ENCODE measurements at places on chromosomes 11 and 22.

- H3K4me3 ChIP-seq = no peak overlapping the region
- H3K27me3 ChIP-seq = peaks cover 97% of the 10 kb centered on the region
- H3K36me3 ChIP-seq = no peaks in the 10 kb centered on the region
- no peaks in the 10 kb centered on the region for H3K4me1 ChIP-seq
Measured at GRCh38 chr22:37428649-37429586, 1.6 kb upstream of the ELFN2 start.

DNA sequence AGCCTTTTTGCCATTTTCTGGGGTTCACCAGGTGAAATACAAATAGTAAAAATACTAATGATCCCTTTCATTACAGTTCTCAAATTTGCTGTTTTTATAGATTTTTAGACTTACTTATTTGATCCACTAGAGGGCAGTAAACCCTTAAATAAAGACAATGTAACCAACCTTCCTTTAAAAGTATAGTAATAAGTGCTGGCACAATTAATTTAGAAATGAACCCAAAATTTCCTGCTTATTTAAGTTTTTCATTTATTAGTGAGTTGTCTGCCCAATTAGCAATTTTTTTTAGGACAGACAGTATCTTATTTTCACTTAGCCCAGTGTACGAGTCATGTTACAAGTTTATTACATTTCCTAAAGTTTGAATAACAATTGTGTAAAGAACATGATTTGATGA, 4.7 kb downstream of the DDIAS start:
- H3K4me3 ChIP-seq = no peak overlapping the region
- H3K27me3 ChIP-seq = no peaks in the 10 kb centered on the region
- peak; percentile 54 for DNase-seq
- no peaks in the 10 kb centered on the region for H3K36me3 ChIP-seq
- H3K27ac ChIP-seq = no peak overlapping the region

DNA sequence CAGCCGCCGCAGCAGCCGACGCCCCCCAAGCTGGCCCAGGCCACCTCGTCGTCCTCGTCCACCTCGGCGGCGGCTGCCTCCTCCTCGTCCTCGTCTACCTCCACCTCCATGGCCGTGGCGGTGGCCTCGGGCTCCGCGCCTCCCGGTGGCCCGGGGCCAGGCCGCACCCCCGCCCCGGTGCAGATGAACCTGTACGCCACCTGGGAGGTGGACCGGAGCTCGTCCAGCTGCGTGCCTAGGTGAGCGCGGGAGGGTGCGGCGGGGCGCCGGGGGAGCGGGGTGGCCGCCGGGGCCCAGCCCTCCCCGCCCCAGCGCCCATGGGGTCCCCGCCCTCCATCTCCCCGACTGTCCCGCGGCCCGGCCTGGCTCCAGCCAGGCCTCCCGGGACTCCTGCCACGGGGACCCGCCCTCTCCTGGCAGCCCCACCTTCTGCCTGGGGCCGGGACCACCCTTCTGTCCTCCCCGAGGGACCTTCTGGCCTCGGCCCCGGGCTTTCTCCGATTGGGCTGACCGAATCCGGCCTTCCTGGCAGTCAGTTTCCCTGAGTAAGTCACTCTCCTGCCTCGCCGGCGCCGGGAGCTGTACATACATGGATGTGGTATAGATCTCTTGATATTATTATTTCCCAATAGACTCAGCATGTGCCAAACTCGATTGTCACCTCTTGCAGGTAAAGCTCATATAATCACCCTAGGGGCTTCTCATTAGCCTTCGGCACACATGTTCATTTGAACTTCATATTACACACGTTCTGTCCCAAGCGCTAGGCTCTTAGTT, 720 bp downstream of the PACS1 start:
- no peak overlapping the region for H3K27ac ChIP-seq
- H3K36me3 ChIP-seq = no peaks in the 10 kb centered on the region
- H3K4me3 ChIP-seq = peak overlapping the region; percentile 75
- peaks cover 38% of the 10 kb centered on the region for H3K4me1 ChIP-seq
- H3K27me3 ChIP-seq = no peaks in the 10 kb centered on the region

- no peak overlapping the region for H3K4me3 ChIP-seq
- no peak for DNase-seq
- no peaks in the 10 kb centered on the region for H3K27me3 ChIP-seq
- no peak overlapping the region for H3K27ac ChIP-seq
Measured at GRCh38 chr11:100445231-100445735, 241.8 kb upstream of the ARHGAP42 start.

- no peaks in the 10 kb centered on the region for H3K4me1 ChIP-seq
- no peaks in the 10 kb centered on the region for H3K27me3 ChIP-seq
- no peak overlapping the region for H3K4me3 ChIP-seq
- no peaks in the 10 kb centered on the region for H3K36me3 ChIP-seq
- H3K27ac ChIP-seq = no peak overlapping the region
Measured at GRCh38 chr11:100003985-100004384, 683.1 kb upstream of the ARHGAP42 start.

GRCh38 chr11:72584293-72584938, 89.8 kb downstream of the PDE2A start:
- H3K4me3 ChIP-seq = no peak overlapping the region
- no peak for DNase-seq
- H3K27ac ChIP-seq = no peak overlapping the region

- no peaks in the 10 kb centered on the region for H3K36me3 ChIP-seq
- H3K27ac ChIP-seq = no peak overlapping the region
- DNase-seq = no peak
Measured at GRCh38 chr22:35616043-35616442, 1.1 kb downstream of the MB start.

DNA sequence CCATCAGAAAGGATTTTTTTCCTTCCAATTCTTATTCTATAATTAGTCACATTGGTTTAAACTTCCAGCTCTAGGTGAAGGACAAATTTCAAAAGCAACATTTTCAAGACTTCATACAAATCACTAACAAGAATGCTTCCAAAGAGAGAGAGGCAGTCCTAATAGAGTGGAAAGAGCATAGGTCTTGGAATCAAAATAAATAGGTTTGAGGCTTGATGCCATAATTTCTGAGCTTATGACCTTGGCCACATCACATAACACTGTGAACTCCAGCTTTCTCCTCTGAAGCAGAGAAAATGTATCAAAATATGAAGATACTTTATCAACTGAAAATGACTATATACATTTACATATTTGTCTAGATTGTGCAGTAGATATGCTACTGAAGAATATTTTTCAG, 246.8 kb downstream of the GRM5 start:
- no peaks in the 10 kb centered on the region for H3K36me3 ChIP-seq
- no peak for DNase-seq
- H3K27ac ChIP-seq = no peak overlapping the region
- no peaks in the 10 kb centered on the region for H3K4me1 ChIP-seq
- no peaks in the 10 kb centered on the region for H3K27me3 ChIP-seq

GRCh38 chr11:19294444-19294843, 53.7 kb upstream of the E2F8 start:
- H3K4me3 ChIP-seq = no peak overlapping the region
- H3K36me3 ChIP-seq = no peaks in the 10 kb centered on the region
- DNase-seq = no peak
- H3K27ac ChIP-seq = no peak overlapping the region
- no peaks in the 10 kb centered on the region for H3K4me1 ChIP-seq

GRCh38 chr22:50105208-50106100, 15.6 kb downstream of the MOV10L1 start:
- H3K27me3 ChIP-seq = 0 out of 2 replicates have a peak, but pooled peaks cover 2% of the 10 kb centered on the region
- DNase-seq = peak; percentile 91
- H3K4me3 ChIP-seq = peak overlapping the region; percentile 39
- H3K36me3 ChIP-seq = no peaks in the 10 kb centered on the region
- H3K4me1 ChIP-seq = peaks cover 21% of the 10 kb centered on the region
- peak overlapping the region; percentile 53 for H3K27ac ChIP-seq

DNA sequence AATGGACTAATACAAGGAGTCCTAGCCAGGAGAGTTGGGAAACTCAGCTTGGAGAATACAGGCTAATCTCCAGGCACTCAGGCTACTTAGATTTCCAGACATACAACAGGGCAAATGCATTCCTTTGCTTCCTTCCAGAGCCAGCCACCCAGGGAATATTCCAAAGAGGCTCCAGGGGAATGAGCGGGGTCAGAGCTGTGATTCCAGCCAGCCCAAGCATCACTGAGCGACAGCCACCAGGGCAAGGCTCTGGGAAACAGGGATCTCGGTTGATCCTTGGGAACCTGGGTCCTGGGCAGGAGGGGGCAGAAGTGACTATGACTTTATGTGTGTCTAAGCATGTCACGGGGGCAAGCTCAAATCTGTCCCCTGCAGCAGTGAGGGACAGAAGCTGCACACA, 112.3 kb upstream of the LMO1 start:
- DNase-seq = no peak
- H3K36me3 ChIP-seq = no peaks in the 10 kb centered on the region
- H3K4me1 ChIP-seq = no peaks in the 10 kb centered on the region
- no peak overlapping the region for H3K4me3 ChIP-seq
- no peak overlapping the region for H3K27ac ChIP-seq

DNA sequence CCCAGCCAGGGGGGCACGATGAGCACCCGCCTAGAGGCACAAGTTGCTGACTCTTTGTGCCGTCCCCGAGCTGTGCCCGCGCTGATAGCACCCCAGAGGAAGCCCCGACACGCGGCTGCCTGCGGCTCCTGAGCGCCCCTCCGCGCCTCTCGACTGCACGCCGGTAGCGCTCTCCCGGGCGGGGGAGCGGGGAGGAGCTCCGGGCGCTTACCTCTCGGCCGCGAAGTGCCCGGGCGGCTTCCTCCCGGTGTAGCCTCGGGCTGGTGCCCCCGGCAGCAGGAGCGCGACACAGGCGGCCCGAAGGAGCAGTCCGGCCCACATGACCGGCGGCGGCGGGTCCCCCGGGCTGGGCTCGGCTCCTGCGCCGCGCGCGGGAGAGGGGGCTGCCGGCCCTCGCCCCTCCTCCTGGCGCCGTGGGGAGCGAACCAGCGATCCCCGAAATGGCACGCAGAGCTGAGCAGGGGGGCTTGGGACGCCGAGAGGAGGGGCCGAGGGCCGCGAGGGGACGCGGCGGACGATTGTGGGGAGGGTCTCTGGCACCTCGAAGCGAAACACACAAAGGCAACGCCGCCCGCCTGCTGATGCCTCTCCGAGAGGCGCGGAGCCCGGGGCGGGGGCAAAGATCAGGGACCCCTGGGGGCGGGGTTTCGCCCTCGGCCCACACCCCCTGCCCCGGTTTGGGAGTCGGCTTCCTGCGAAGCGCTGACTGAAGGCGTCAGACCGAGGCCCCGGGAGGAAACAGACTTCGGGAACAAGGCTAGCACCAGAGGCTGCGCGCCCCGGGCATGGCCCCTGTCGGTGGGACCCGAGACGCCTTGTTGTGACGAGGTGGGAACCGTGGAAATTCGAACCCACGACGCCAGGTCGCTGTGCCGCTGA, at the start of gene VWCE:
VWCE (minus strand) TSS at position 600 of the 879 bp plus-strand sequence; CDS start at position 321, 279 bp downstream.
- H3K36me3 ChIP-seq = no peaks in the 10 kb centered on the region
- peak; percentile 76 for DNase-seq

GRCh38 chr11:111176603-111177002, 68.9 kb upstream of the POU2AF2 start:
- no peaks in the 10 kb centered on the region for H3K36me3 ChIP-seq
- peak overlapping the region; percentile 6 for H3K4me3 ChIP-seq
- peak overlapping the region; percentile 74 for H3K27ac ChIP-seq

- H3K27me3 ChIP-seq = no peaks in the 10 kb centered on the region
- no peak overlapping the region for H3K27ac ChIP-seq
- no peak for DNase-seq
- H3K36me3 ChIP-seq = no peaks in the 10 kb centered on the region
- H3K4me3 ChIP-seq = no peak overlapping the region
- H3K4me1 ChIP-seq = no peaks in the 10 kb centered on the region
Measured at GRCh38 chr11:134837887-134838232, 425.8 kb upstream of the B3GAT1 start.

DNA sequence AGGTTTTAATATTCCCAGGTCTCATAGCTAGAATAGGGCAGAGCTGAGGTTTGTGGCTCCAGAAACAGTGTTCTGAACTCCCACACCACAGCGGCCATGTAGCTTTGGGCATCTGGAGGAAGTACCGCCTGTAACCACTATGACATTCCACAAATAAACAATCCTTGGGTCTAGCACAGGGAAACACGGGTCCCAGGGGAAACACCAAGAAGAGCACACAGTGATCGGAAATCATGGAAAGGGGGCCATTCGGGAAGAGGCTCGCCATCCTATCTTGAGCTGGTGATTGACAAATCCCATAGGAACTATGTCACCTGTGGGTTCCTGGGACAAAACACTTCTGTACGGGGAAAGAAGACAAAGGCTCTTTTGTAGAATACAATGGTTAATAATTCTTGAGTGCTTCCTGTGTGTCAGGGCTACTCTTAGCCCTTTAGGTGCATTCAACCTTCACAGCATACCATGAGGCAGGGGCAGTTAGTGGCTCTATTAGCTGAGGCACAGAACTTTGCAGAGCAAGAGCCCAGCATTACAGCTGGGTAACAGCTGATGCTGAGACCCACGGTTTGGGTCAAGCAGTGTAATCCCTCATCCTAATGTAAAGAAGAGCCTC, 514.2 kb downstream of the NTM start:
- H3K36me3 ChIP-seq = no peaks in the 10 kb centered on the region
- no peaks in the 10 kb centered on the region for H3K4me1 ChIP-seq
- no peaks in the 10 kb centered on the region for H3K27me3 ChIP-seq

- H3K36me3 ChIP-seq = no peaks in the 10 kb centered on the region
- no peaks in the 10 kb centered on the region for H3K4me1 ChIP-seq
- no peak overlapping the region for H3K4me3 ChIP-seq
- H3K27ac ChIP-seq = no peak overlapping the region
- DNase-seq = no peak
- H3K27me3 ChIP-seq = peaks cover 28% of the 10 kb centered on the region
Measured at GRCh38 chr11:119750056-119750455, 21.1 kb upstream of the NECTIN1 start.

- H3K36me3 ChIP-seq = no peaks in the 10 kb centered on the region
- H3K27ac ChIP-seq = no peak overlapping the region
- no peaks in the 10 kb centered on the region for H3K27me3 ChIP-seq
- no peaks in the 10 kb centered on the region for H3K4me1 ChIP-seq
- no peak for DNase-seq
Measured at GRCh38 chr11:116043857-116044256, 539.6 kb upstream of the CADM1 start.

DNA sequence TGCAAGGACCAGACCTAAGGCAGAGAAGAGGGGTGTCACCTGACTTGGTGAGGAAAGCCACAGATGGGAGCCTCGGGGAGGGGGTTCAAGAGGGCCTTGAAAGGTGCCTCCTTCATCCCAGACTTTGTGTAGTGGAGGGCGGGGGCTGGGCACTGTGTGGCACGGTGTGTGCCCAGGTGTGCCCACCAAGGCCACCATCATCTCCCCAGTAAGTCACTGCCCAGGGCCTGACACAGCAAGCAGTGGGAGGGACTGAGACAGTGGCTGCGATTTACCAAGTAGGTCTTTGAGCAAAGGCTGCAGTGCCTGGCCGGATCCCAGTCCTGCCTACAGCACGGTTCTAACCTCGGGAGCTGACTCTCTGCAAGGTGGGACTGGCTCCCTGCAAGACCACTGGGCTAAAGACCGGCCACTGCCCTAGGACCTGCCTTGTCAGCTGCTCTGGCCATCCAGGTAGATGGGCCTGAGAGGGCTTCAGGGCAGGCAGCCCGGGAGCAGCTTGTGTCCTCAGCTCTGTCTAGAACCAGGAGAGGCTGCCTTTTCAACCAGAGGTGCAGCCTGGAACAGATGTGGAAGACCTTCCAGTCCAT, 1.4 kb downstream of the OSM start:
- H3K36me3 ChIP-seq = no peaks in the 10 kb centered on the region
- H3K27me3 ChIP-seq = peaks cover 58% of the 10 kb centered on the region
- no peak overlapping the region for H3K27ac ChIP-seq
- peaks cover 5% of the 10 kb centered on the region for H3K4me1 ChIP-seq
- H3K4me3 ChIP-seq = no peak overlapping the region
